Transverse colon (tissue), 4 donors: ENCODE measurements at places on chromosomes 1 and 21. TPM values are rescaled to one million over a fixed set of nuclear protein-coding genes. Genes with fewer than 3 reads are reported as not detected.

The BNIPL gene
- total RNA-seq, result 0.68 TPM

The SLC39A1 gene
- 80.0 TPM for total RNA-seq

The NEGR1 gene
- total RNA-seq, result 7.0 TPM

The KRTAP13-2 gene
- 1.7 TPM for total RNA-seq

GRCh38 chr1:94100785-94101612 lies 19.9 kb downstream of the ABCA4 start:
- no peaks in the 10 kb centered on the region for H3K36me3 ChIP-seq
- peak overlapping the region; percentile 45 for H3K27ac ChIP-seq
- no peak overlapping the region for H3K4me3 ChIP-seq
- no peak for DNase-seq

DNA sequence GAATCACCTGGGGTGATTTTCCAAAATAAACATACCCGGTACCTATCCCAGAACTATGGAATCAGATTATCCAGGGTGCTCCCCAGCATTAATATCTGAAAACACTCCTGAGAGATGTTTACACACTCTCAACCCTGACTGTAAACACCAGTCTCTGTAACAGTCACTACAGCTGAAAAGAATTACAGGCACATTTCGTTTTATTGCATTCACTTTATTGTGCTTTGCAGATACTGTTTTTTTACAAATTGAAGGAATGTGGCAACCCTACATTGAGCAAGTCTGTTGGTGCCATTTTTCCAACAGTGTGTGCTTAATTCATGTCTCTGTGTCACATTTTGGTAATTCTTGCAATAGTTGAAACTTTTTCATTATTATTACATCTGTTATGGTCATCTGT lies 31.8 kb downstream of the HSF2BP start:
- no peak for DNase-seq
- H3K4me3 ChIP-seq, result no peak overlapping the region
- no peaks in the 10 kb centered on the region for H3K4me1 ChIP-seq
- no peaks in the 10 kb centered on the region for H3K36me3 ChIP-seq
